Cardiac fibroblast (primary cell): ENCODE measurements at places on chromosomes 16 and 17.

DNA sequence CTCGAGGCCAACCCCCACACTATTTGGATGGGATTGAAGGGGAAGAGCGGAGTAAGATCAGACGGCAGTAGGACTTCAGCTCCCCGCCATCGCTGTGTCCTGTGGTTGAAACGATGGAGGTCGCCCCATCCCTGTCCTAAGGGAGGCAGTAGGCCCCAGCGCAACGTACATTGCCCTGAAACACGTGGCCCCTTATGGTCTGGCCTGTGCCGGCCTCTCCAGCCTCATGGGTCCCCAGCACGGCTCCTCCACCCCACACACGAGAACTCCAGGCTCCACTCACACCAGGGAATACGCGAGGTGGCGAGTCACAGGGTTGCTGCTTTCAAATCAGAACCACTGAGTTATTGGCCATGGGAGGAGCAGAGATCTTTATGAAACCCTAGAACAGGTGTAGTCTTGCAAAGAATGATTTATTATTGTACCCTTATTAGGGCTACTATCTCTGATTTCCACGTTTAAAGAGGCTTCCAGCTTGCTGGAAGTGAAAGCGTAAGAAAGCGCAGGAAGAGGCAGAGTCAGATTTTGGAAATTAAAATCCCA, 669 bp upstream of the DCTPP1 start:
- DNase-seq: no peak

- no peak for DNase-seq
Observed at GRCh38 chr17:71032746-71033273, 863.5 kb downstream of the KCNJ2 start.

DNA sequence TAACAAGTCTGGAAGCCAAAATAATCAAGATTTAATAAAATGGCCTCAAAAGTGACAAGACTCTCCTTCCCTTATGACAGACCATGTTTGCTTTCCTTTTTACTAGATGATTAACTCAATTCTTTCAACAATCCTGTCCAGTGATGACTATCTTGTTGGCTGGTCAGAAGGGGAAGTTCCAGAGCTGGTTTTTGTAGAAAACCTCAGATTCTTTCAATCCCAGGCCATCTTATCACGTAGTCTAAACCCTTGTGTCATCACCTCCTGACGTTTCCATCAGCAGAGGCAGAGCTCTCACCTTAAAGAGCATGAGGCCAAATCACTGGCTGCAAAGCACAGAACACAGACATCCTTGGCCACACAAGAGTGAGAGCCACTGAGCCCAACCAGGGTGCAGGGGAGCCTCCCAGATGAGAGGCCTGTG, 125.3 kb downstream of the ANKRD11 start:
- DNase-seq: peak; percentile 91

GRCh38 chr16:11748404-11749254, 6.0 kb upstream of the TXNDC11 start:
- no peak for DNase-seq

- DNase-seq: no peak
Observed at GRCh38 chr17:19454074-19454473, 43.0 kb downstream of the RNF112 start.
